ENCODE measurements at places on chromosomes 11 and 22.

GRCh38 chr11:46564459-46564858 is 29.4 kb downstream of the AMBRA1 start:
- no peak for DNase-seq

- no peak for DNase-seq
Measured at GRCh38 chr11:8811571-8811970, 99.4 kb upstream of the AKIP1 start.

GRCh38 chr11:133137270-133137669 is 395.0 kb downstream of the OPCML start:
- no peak for DNase-seq

- no peak for DNase-seq
Measured at GRCh38 chr11:30392221-30392784, 69.4 kb downstream of the ARL14EP start.

DNA sequence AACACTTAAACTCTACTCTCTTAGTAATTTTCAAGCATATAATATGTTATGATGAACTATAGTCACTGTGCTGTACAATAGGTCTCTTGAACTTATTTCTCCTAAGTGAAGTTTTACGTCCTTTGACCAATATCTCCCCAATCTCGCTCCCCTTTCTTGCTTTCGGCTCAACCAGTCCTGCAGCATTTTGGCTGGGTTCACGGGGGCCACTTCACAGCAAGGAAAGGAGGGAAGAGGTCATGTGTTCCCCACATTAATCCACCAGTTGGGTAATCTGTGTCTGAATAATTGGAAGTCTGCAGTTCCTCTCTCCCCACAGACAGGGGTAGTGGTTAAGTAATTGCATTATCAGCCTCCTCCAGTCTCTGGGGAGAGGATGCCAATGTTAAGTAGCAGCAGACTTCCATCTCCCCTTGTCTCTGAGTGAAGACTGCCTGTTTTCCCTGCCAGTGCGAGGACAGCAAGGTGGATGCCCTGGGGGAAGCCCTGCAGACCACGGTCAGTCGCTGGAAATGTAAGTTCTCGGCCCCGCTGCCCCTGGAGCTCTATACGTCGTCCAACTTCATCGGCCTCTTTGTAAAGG is 59.2 kb upstream of the CRTAM start:
- DNase-seq, result no peak

DNA sequence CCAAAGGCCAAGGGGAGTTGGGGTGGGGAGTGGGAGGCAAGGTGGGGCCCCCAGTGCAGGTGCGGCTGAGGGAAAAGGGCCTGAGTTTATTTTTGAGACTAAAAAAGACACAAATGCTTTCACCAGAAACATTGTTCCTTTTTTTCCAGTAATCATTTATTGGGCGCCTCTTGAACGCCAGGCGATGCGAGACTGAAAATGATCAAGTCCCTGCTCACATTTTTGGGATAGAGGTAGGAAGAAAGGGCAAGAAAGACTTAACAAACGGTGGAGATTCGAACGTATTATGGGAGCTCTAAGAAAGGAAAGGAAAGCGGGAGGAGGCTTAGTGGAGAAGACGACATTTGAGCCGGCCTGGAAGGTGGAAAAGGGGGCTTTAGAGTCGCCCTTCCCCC is 796 bp upstream of the SF3B2 start:
- DNase-seq, result no peak

DNA sequence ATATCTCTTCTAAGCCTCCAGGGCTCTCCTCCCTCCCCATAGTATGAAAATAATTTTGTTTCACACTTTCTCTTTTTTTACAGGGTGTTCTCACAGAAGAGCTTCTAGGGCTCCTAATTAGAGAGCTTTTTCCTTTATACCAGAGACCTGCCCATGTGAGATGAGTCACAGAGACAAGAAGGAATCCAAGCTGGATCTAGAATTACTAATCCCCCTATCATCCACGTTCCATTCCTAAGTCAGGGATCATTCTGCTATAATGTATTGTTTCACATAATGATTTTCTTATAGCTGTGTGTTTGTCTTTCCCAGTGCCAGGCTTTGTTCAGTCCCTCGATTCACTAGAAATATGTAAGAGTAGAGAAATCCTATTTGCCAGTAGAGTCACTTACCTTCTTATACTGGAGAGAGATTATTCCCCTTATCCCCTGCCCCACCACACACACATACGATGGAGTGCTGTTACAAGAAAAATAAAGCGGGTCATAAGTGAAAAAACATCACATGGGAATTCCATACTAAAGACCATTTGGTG is 778.3 kb upstream of the LRRC4C start:
- DNase-seq, result no peak

DNA sequence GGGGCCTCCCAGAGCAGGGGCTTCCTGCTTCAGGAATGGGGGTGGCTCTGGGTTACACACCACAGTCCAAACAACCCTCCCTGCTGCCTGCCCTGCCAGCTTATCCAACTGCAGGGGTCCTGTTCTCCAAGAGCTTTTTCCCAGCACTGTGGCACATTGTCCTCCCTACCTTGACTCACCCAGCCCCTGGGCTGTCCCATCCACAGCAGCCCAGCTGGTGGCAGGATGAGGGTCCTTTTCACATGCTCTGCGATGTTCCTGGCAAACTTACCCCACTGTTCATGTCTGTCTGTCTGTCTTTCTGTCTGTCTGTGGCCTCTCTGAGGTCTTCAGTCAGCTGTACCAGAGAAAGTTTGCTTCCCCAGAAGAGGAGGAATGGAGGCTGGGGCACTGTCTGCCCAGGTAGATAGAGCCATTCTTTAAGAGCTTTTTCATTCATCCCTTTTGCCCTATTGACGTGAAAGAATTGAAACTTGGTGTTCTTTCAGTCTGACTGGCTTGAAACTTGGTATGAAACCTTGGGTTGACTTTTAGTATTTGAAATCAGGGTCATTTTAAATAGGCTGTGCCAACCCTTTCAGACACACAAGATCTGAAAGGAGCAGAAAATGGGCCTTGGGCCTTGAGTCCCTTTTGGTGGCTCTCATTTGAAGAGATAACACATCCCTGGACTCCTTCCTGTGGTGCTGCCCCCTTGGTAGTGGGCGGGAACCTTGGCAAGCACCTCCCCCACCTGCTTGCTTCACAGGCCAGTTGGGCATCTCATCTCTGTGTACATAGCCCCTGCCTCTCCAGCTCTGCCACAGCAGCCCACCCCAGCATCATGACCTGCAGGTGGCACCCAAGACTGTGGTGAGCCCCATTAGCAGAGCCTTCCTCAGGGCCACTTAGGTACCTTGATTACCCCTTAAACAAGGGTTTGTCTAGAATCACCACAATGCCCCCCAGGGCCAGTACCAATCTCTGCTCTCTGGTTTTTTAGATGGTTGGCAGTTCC is 74.6 kb upstream of the SUSD2 start:
- no peak for DNase-seq

- no peak for DNase-seq
Measured at GRCh38 chr11:120197251-120197891, 13.5 kb upstream of the OAF start.

GRCh38 chr22:36145881-36146280 is 14.7 kb downstream of the APOL3 start:
- no peak for DNase-seq

GRCh38 chr11:77081976-77082836 is 15.4 kb downstream of the CAPN5 start:
- DNase-seq, result no peak

DNA sequence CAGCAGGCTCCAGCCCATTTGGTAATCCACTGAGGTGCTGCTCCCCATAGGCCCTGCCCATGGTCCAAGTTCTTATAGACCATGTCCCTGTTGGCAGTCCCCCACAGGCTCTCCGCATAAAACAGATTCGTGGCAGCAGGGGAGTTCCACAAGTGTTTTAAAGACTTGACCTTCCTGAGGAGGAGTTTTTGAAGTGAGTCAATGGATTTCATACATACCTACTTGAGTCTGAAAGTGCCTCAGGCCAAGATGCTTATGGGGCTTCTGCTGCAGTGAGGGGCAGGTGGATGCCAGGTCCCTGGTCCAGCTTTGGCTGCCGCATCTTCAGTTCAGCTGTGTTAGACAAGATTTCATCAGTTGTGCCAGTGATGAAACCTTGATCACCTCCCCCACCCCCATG is 43.3 kb downstream of the CABIN1 start:
- DNase-seq, result no peak

- no peak for DNase-seq
Measured at GRCh38 chr11:88799771-88800500, 265.8 kb downstream of the GRM5 start.

DNA sequence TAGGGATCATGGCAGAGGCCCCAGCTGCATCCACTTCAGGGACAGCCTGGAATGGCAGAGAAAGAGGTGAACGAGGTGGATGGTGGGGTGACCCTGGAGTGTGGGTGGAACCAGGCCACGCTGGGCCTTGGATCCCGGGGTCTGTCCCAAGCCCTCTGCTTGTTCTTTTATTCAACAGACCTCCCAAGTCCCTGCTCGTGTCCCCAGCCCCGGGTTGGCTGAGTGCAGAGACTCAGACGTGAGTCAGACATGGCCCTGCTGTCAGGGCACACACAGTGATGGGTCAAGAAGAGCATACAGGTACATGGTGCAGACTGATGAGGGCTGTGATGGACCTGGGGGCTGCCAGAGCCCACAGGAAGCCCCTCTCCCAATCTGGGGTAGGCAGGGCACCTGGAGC is 6.6 kb downstream of the ARHGAP8 start:
- DNase-seq, result no peak

DNA sequence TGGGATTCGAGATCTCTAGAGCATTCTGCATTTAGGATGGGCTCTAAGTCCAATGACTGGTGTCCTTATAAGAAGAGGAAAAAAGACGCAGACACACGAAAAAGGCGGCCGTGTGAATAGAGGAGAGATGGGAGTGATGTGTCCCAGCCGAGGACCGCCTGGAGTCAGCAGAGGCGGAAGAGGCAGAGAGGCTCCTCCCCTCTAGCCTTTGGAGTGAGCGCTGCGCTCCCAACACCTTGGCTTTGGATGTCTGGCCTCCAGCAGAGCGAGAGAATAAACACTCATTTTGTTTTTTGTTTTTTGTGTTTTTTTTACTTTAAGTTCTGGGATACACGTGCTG is 83.0 kb upstream of the RTL6 start:
- DNase-seq, result no peak

DNA sequence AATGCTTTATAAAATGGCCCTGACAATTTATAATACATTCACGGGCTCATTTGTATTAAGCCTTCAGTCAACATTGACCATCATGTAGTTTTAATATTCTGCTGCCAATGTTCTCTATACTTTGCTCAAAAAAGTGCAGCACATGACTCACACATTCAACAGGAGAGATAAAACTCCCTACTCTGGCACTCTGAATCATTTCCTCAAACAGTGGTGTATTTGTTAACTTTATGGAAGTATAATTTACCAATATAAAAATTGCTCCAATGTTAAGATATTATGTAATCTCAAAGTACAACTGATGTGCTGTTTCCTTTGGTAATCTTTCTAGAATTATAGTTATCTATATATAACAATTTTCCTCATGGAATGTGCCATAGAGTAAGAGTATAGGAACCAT is 39.9 kb downstream of the MAML2 start:
- no peak for DNase-seq

DNA sequence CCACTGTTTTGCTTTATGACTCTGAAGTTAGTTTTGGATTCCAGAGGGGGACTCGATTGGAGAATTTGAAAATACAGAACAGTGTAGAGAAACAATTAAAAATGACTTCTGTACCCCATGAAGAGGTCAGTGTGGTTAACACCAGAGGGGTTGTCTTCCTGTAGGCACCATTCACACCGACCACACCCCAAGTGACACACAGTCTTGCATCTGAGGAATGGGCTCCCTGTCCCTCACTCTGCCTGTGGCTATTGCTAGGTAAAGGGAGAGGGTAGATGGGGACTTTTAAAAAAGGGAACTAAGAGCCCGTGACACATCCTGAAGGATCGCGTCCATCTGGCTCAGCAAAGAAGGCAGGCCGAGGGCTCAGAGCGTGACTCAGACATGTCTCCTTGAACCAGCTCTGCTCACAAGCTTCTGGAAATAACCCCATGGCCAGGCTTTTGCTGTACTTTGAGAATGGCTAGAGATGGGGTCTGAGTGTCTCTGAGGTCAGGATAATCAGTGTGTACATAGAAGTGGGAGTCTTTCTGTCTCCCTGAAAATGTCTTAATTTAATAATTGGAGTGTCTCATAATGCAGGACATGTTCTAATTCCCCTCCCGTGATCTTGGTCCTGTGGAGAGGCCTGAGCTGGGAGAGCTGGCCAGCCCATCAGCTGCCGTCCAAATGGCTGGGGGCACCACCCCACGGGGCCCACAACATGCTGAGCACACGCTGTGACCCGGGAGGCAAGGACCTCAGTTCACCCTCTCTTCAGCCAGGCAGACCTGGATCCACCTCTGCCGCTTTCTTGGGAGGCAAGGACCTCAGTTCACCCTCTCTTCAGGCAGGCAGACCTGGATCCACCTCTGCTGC is 39.3 kb downstream of the SGSM1 start:
- no peak for DNase-seq

GRCh38 chr11:24688981-24689380 is 192.1 kb downstream of the LUZP2 start:
- DNase-seq, result no peak

- DNase-seq, result peak; percentile 90
Measured at GRCh38 chr11:62709247-62710000, 1.9 kb downstream of the GNG3 start.

- DNase-seq, result no peak
Measured at GRCh38 chr11:31236143-31236542, 133.4 kb downstream of the DCDC1 start.

- no peak for DNase-seq
Measured at GRCh38 chr22:41917903-41918791, 3.3 kb upstream of the SHISA8 start.

DNA sequence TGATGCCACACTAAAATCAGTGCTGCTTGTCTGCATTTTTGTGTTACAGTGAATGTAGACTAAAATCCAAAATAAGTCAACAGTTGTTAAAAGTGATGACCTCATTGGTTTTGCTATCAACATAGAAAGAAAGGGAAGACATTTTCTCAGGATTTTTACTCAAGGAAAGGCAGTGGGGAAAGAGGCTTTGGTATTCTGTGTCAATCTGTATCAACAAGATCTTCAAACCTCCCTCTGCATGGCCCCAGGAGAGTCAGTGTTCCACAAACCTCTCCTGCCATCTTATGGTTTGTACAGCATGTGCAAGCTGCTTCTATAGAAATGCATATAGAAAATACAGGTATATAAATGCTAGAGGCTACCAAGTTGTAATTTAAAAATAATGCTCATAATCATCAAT is 13.8 kb upstream of the OR51M1 start:
- DNase-seq, result no peak

DNA sequence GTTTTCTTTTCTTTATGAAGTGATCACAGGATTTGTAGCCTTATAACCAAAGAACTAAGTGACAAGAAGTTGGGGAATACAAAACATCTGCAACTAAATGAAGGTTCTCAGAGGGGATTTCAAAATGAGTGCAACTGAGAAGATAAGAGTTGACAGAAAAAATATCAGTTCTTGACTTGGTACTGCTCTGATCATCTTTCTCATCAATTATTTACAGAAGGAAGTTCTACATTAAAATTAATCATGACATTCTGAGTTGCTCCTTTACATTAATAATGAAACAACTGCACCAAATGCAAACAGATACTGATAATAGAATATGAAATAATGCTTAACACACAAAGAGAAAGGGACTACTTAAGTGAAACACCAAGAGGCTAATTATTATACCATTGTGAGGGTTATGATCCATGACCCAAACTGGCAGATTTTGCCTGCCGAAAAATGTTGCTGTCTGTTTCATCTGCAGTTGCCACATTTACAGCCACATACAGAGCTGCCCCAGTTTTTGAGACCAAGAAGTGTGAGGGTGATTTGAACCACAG is 561.9 kb upstream of the ANO5 start:
- no peak for DNase-seq

GRCh38 chr22:45629469-45630089 is 42.1 kb upstream of the ATXN10 start:
- no peak for DNase-seq

Data from activated T-helper 9 cell treated with anti-CD3 and anti-CD28 coated beads, Interleukin-2, amount 50 U/mL, for 16 hours (primary cell).